ENCODE measurements at places on chromosomes 5 and 9.

DNA sequence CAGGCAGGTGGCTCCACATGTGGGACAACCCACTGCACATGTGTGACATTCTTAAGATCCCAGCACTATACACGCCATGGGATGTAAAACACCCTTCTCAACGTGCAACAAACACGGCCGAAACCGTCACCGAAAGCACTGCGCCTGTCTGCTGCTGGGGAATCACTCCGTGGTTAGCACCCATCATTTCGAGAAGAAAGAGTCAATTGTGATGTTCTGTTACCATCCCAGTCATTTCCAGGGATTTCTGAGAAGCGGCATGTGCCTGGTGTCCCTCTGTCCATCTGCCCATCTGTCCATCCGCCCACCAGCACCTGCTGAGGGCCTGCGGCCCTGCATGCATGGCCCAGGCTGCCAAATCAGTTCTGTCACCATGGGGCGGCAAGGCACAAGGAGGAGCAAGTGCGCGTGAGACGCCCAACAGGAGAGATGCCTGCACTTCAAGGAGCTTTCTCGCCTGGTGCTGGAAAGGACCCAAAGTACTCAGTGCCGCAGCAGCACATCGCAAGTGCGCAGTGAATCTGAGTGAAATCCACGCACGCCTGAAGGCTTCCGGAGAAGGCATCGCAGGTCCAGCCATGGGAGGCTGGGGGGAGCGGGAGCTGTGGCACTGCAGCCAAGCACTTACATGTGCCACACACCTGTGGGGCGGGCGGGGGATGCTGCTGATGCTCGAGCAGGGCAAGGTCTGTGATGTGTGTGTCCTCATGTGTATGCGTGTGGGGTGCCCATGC, 38.0 kb downstream of the VAV2 start:
- DNase-seq = no peak

- DNase-seq = no peak
Observed at GRCh38 chr9:134418354-134418753, 92.1 kb downstream of the RXRA start.

DNA sequence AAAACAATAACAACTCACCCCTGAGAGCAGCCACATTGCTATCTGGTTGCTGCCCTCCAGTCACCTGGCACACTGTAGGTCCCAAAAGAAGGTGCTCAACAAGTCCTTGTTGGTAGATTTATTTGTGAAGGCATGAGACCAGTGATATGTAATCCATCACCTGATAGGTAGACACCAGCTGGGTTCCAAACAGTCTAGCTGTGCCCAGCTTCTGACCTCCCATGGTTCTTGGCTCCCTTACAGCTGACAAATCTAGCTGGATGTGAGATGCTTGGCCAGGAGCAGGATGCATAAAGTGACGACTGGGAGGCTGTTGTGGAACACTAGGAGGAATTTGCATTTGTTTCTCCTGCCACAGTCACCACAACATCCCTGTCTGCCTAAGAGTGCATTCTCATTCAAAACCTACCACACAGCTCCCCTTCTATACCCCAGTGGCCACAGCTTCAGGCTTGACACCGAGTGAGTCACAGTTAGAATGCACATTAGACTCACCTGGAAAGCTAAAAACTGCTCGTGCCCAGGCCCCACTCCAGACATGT, 7.8 kb upstream of the VLDLR start:
- DNase-seq = no peak

- peak; percentile 40 for DNase-seq
Observed at GRCh38 chr9:36486933-36487481, 85.7 kb upstream of the MELK start.

- no peak for DNase-seq
Observed at GRCh38 chr5:64978546-64978945, 209.8 kb downstream of the CWC27 start.

DNA sequence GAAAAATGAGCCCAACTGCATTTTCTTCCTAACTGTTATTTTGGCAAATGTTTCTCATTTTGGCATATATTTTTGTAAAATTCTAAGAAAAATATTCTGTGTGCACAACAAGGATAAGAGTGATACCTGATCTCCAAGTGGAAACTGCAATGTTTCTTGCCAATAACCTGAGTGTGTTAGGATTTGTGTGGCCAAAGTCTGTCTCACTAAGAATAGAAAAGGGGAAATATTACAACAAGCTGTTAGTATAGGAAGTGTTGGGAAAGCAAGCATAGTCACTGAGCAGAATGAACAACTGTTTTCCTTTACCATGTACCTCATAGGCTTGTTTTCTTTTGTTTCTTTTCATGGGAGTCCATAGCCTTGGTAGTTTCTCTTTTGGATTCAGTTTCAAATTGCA, 624.2 kb downstream of the MTRR start:
- DNase-seq = no peak

GRCh38 chr9:114100536-114100935, 1.4 kb upstream of the KIF12 start:
- no peak for DNase-seq

- no peak for DNase-seq
Observed at GRCh38 chr5:159104759-159105144, 5.0 kb upstream of the EBF1 start.
